ENCODE measurements at places on chromosomes 16 and 17.

GRCh38 chr17:66951605-66951953, 12.9 kb upstream of the CACNG4 start:
- DNase-seq: no peak

DNA sequence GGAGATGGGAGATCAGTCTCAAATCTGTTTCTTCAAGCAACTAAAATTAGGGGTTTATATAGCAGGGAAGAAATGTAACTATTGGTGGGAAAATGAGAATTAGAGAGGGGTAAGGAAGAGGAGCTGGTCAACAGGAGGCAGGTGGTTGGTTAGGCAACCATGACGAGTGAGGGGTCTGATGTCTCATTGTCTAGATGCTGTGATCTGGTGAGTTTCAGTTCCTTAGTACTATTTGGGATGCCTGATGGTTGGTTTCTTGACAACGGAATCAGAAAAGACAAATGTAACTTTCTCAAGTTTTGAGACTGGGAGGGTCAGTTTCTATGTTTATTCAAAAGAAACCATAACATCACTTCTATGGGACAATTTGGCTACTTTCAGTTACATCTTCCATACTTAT, 415.3 kb upstream of the C16orf82 start:
- no peak for DNase-seq

GRCh38 chr16:3214904-3215600, 19.9 kb downstream of the ZNF200 start:
- DNase-seq: no peak

- DNase-seq: no peak
Measured at GRCh38 chr16:51473091-51473490, 322.0 kb upstream of the SALL1 start.

DNA sequence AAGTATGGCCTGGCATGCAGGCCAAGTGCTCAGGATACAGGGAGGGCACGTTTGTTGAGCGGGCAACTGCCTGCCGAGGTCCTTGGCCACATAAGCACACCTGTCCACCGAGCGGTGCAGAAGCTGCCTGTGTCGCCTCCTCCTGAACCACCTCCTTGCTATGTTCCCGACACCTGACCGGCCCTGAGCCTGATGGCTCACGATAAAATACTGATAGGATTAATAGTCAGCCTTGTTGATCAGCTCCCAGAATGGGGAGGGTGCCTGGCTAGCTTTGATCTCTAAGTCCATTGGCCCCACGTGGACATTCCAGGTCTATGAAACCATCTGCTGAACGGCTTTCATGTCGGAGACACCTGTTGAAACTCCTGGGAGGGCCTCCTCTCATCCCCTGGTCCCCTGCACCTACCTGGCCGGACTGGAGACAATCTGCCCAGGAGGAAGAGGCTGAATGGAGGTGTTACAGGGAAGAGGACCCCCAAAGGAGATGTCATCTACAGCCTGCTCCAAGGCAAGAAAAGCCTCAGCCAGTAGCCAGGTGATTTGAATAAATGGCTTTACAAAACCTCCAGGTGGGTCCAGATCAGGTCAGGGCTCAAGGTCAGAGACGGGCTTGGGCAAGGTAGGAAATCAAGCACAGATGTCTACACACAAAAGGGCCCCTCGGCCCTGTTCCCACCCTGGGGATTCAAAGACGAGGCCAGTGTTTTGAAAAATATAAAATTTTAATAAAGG, 33.4 kb downstream of the AXIN2 start:
- no peak for DNase-seq

- no peak for DNase-seq
Measured at GRCh38 chr16:16907089-16907488, 528.1 kb downstream of the NPIPA7 start.

GRCh38 chr16:67943256-67943618, 683 bp downstream of the LCAT start:
- DNase-seq: no peak

- no peak for DNase-seq
Measured at GRCh38 chr17:7233701-7234082, 625 bp downstream of the DVL2 start.

- DNase-seq: peak; percentile 35
Measured at GRCh38 chr17:43338886-43339516, 59.8 kb upstream of the ARL4D start.

DNA sequence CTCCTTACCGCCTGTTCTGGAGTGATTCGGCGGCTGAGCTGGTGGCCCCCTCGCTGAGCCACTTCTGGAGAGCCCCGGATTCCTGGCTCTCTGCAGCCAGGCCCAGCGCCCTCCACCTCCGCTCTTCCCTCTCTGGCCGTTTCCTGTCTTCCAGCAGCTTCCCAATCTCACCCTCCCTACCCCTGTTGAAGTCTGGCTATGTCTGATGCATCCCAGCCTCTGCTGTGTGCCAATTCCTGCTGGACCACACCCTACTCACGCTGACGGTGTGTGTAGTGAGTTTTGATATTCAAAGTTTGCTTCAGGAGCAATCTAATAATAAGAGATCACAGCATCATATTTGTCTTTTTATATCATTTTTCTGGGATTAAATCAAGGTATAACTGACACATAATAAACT, 9.4 kb downstream of the CD300LD start:
- DNase-seq: no peak

Data from central memory CD8-positive, alpha-beta T cell (primary cell).